ENCODE measurements at places on chromosomes 2 and 18.

DNA sequence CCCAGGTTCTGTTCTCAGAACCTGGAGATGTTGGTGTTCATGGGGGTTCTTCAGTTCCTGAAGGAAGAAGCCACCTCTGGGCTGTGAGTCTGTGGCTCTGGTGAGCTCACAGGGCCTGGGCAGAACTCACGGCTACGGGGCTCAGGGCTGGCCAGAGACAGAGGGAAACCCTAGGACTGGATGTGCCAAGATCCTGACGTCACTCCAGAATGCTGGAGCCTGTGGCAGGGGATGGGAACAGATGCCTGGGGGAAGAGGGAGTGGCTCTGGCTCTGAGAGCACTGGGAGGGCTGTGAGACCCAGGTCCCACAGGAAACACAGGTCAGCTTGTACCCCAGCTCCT, at the start of gene OTOF:
Gene OTOF, minus strand, starts transcription at position 214 of the 343 bp plus-strand sequence.
- DNase-seq, result no peak

- peak; percentile 35 for DNase-seq
Measured at GRCh38 chr18:48409591-48410094, 460 bp upstream of the ZBTB7C start.

GRCh38 chr2:85647823-85648526, 20.0 kb downstream of the SFTPB start:
- DNase-seq, result no peak

- no peak for DNase-seq
Measured at GRCh38 chr2:117646099-117646498, 168.4 kb upstream of the DDX18 start.

GRCh38 chr2:65319072-65319673, 91.5 kb downstream of the ACTR2 start:
- no peak for DNase-seq

GRCh38 chr2:63888490-63889402, 47.0 kb downstream of the UGP2 start:
- DNase-seq, result peak; percentile 48

- no peak for DNase-seq
Measured at GRCh38 chr18:63350230-63350629, 16.8 kb downstream of the KDSR start.

DNA sequence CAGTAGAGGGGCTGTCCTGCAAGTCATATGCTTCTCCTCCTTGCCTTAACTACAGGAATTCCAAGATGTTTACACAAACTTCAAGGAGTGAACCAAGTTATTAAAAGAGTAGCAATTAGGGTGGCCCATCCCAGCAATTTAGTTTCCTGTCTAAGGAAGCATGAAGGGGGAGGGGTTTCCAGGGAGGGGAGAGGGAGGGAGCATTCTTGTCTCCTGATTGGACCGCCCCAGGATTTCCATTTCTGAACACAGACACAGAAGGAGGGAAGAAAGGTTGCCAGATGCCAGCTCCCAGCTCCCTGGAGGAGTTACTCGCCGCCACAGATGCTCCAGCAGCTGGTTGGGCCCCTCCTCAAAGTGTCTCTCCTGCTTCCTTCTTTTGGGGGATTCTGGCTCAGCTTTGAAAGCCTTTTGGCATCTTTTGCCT, 107.6 kb downstream of the TRIB2 start:
- no peak for DNase-seq

DNA sequence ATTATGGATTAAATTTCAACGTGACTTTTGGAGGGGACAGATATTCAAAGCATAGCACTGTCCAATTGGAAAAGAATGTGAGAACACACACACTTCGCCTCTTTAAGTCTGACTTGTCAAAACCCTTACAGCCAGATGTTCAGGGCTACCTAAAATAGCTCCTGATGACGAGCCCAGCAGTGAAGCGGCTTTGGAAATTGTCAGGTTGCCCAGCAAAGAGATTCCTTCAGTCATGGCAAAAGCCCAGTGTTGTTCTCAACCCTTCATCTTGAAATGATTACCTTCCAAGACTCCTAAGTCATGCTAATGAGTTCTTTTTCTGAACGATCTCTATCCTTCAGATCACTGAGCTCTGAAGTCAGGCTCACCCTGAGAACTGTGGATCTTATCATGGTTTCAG, 436.6 kb downstream of the LRATD1 start:
- DNase-seq, result no peak

DNA sequence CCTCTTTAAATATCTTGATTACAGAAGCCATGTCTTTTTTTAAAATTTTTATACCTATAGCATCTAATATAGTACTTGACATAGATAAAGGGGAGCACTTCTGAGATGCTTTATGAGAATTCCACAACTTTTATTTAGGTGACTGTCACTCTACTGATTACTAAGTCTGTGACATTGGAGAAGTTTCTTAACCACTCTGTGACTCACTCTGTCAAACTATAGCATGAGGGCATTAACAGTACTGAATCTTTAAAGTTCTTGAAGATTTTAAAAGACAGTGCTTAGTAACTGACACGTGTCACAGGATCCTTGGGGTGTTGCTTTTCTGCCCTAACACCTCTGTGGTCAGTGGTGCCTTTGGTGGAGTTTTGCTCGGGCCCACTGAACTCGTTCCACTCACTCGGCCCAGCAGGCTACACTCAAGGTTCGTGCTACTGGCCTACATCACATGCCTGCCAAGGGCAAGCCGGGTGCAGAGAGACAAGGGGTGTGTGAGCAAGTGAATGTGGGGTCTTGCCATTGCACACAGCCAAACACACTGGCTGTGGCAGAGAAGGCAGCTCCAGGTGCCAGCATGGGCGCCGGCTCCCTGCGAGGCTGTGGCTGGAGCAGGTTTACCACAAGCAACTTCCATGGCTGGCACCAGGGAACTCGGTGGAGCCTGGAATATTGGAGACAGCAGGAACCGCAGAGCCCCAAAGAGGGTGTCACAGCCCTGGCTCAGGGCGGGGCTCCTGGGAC, 734.0 kb upstream of the CDH7 start:
- DNase-seq, result no peak

GRCh38 chr2:95310651-95311050, 13.5 kb downstream of the KCNIP3 start:
- no peak for DNase-seq

- DNase-seq, result no peak
Measured at GRCh38 chr18:8779251-8779650, 73.9 kb downstream of the MTCL1 start.

GRCh38 chr2:214946949-214947348, 137.5 kb upstream of the BARD1 start:
- DNase-seq, result no peak

DNA sequence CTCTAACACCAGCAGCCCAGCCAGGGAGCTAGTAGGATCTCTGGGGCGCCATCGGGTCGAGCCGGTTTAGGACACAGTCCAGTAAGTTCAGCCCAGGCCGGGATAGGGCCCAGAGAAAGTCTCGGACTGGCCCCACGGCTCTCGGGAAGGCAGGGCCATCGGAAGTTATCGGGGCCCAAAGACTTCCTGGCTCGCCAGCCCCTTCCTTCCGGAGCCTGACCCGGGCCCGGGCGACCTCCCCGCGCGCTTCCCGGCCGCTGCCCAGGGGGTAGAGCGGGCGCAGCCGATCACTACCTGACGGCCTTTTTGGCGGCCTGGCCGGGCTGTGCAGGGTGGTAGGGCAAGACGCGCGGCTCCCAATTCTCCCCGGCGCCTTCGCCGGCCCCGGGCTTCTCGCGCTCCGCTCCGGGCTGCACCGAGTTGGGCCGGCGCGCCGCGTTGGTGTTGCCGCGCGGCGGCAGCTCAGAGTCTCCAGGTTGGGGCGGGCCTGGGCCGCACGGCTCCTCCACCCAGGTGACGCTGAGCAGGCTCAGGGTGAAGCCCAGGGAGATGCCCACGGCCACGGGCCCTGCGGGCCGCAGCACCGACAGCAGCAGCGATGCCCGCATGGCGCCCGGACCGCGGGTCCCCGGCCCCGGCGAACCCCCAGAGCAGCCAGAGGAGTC, 546 bp downstream of the CHPF start:
- no peak for DNase-seq

DNA sequence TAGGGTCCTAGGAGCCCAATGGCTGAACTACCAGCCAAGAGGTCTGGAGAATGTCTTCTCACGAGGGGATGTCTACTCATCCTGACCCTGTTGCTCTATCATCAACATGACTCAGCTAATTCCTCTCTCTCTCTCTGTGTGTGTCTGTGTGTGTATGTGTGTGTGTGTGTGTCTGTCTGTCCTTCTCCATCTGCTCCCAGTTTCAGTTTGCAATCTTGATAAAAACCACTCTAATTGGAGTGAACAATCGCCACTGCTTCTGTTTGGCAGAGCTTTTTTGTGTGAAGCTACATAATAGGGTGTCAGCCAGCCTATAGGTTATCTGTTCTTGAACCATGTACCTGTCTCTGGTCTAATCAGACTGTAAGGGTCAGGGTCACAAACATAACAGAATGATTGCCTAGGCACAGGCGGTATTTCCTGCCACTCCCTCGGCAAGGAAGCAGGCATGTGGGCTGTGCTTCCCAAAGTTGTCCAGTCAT, 219.8 kb downstream of the SH3BP4 start:
- DNase-seq, result no peak

GRCh38 chr2:173118395-173118794, 42.7 kb downstream of the MAP3K20 start:
- no peak for DNase-seq

- DNase-seq, result no peak
Measured at GRCh38 chr2:191790737-191791136, 56.2 kb downstream of the CAVIN2 start.

DNA sequence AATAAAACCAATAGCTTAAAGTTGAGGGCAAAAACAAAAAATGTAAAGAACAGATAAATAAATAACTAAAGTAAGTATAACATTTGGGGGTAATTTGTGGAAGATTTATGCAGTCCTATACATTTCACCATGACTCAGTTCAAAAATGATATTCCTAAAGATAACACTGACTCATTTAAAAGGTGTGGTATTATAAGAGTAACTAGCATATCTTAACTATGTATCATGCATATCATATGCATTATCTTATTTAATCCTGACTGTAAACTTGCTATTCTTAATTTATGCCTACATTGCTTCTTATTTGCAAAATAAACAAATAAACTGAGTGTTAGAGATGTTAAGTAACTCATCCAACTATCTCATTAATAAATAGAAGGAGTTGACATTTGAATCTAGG, 726.5 kb upstream of the PKDCC start:
- DNase-seq, result no peak

GRCh38 chr2:85394261-85394681, 15.9 kb downstream of the CAPG start:
- DNase-seq, result no peak

GRCh38 chr2:20355131-20355530, 4.5 kb upstream of the PUM2 start:
- no peak for DNase-seq

DNA sequence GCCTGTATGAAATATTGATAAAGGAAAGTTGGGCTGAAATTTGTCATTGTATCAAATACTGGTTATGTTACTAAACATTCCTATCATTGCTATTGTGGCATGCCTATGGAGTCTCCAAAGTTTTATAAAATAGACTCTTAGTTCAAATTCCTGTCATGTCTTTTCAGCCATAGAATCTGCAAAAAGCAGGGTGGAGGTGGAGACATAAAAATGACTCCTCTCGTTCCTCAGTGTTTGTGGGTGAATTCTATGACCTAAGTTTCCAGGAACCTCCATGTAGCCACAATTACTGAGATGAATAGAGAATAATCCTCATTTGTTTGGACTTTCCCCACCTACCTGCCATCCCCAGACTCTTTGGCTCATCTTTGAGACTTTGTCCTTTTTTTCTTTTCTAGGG, 326.3 kb upstream of the ETAA1 start:
- no peak for DNase-seq

DNA sequence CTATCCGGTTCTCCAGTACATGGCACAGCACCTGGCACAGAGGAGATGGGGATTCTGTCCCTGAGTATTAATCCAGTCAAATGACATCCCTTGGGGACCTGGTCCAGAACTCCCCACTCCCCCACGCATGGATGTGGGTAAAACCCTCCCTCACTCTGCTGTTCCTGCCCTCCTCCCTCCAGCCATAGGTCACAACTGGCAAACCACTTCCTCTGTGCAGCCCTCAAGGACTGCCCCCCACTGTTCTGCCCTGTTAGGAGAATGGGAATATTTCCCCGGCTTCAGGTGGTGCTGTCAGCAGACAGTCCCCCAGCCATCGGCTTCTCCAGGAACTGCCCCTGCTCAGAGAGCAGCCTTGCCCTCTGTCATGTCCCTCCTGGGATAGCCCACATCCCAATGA, 1.5 kb upstream of the TFCP2L1 start:
- no peak for DNase-seq

- no peak for DNase-seq
Measured at GRCh38 chr2:100237770-100238169, 84.5 kb downstream of the LONRF2 start.

DNA sequence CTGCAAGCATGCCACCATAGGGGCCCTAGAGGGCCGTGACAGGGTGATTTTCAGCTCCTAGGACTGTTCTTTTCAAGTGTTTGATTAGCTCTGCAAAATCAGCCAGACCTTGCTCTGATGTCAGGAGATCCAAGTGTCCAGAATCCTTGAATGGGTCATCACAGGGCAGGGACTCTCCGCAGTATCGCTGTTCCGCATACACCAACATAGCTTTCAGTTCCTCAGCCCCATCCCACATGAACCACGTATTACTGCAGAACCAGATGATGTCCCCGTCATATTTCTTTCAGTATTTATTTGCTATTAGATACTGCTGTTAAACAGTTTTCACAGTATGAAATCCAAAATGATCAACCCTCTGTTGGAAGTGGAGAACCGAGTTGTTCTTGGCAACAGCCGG, 46.6 kb upstream of the RFX8 start:
- DNase-seq, result no peak

- no peak for DNase-seq
Measured at GRCh38 chr2:143087033-143087432, 42.2 kb upstream of the ARHGAP15 start.

DNA sequence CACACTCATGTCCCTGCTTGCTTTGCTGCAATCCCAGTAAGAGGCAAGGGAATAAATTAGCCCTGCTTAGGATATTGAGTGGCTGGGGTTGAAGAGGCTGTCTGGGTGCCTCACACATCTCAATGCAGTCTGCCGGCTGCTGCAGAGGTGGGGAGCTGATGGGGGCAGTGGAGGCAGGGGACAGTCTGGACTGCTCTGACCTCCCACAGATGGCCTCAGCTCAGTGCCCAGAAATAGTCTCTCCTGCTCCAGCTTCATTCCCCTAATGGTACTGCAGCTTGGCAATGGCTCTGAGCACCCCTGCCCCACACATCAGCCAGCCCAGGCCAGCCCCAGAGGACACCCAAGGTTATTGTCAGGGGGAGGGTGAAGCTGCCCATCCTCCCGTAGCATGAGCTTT, 21.5 kb upstream of the TNS1 start:
- DNase-seq, result no peak
